ENCODE measurements at places on chromosomes 12 and 14. TPM values are rescaled to one million over a fixed set of nuclear protein-coding genes. Genes with fewer than 3 reads are reported as not detected.

EMP1 gene
- total RNA-seq = 4.2 TPM

KRT77 gene
- total RNA-seq = not detected

TMEM132D gene
- total RNA-seq = not detected

PTPRB gene
- not detected for total RNA-seq

SCNN1A gene
- 0.29 TPM for total RNA-seq

NID2 gene
- 0.24 TPM for total RNA-seq

TRHDE gene
- not detected for total RNA-seq

INHBE gene
- total RNA-seq = 3.8 TPM

MYH6 gene
- 0.65 TPM for total RNA-seq

ANKRD33 gene
- total RNA-seq = not detected

ACSM4 gene
- total RNA-seq = not detected

ITGB7 gene
- 88.0 TPM for total RNA-seq

KRT6C gene
- total RNA-seq = not detected

PTPRO gene
- total RNA-seq = 0.28 TPM

BRMS1L gene
- total RNA-seq = 4.5 TPM

KCNC2 gene
- total RNA-seq = not detected

COX8C gene
- total RNA-seq = 1.2 TPM

RBP5 gene
- total RNA-seq = not detected

HNF1A gene
- total RNA-seq = not detected

LRRK2 gene
- not detected for total RNA-seq

DDX23 gene
- total RNA-seq = 100.0 TPM

PLEKHA5 gene
- 4.6 TPM for total RNA-seq

TPPP2 gene
- total RNA-seq = not detected

EFS gene
- not detected for total RNA-seq

ALX1 gene
- total RNA-seq = not detected

SLC41A2 gene
- total RNA-seq = 15.7 TPM

GTF2H3 gene
- 66.7 TPM for total RNA-seq

All from activated T-cell treated with anti-CD3 and anti-CD28 coated beads, Interleukin-2, amount 50 U/mL, for 72 hours (primary cell).